ENCODE measurements at places on chromosomes 1 and 21. TPM values are rescaled to one million over a fixed set of nuclear protein-coding genes. Genes with fewer than 3 reads are reported as not detected.

DNA sequence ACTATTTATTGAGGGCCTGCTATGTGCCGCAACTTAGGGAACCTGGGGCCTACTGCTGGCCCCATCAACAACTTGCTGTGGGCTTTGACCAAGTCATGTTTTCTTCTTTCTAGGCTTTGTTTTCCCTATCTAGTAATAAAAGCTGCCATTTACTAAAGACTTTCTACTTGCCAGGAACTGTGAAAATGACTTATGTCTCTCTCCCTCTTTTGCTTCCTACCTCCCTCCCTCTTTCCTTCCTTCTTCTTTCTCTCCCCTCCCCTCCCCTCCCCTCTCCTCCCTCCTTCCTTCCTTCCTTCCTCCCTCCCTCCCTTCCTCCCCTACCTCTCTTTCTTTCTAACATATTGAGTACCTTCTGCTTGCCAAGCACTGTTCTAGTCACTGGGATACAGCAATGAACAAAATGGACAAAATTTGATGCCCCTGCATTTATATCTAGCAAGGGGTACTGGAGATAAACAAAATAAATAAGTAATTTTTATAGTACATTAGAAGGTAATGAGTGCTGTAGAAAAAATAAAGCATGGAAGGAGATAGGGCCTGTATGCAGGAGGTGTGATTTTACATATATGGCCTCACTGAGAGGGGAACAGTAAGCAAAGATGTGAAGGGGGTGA lies 170.3 kb upstream of the USP24 start:
- no peak for DNase-seq

- peak; percentile 31 for DNase-seq
Observed at GRCh38 chr1:20166051-20166450, 19.8 kb upstream of the UBXN10 start.

Gene HRNR
- total RNA-seq, result not detected

Gene RBM11
- total RNA-seq, result 11.0 TPM

Gene NECTIN4
- total RNA-seq, result not detected

Data from dorsolateral prefrontal cortex (tissue), 122 donors.